ENCODE measurements at places on chromosomes 11 and 22.

DNA sequence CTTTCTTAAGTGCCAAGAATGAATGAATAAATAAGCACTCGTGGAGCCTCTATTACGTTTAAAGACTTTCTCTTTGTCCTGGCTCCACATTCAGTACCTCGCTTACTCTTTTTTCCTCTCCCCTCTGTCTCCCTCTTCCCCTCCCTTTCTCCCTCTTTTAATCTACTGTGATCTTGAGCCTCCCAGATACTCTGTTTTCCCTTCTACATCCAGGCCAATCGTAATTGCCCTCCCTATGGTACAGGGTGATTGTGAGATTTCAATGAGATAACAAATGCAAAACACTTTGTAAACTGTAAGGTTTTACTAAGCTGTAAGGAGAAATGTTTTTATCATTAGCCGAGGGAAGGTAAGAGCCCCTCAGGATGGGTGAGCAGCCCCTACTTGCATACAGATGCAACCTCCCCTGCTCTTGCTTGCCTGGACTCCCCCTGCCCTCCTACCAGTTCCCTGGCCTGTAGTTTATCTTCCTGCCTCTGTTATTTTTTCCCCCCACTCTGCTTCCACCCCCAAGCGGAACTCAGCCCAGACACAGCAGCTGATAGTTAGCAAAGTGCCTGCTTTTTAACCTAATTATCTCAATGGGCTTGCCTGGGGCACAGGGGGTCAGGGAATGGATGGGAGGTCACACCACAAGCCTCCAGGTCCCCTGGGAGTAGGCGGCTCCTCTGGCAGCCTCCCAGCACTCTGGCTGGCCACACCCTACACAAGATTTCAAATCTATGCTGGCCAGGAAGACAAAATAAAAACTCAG, 76.9 kb upstream of the CADM1 start:
- DNase-seq: no peak

DNA sequence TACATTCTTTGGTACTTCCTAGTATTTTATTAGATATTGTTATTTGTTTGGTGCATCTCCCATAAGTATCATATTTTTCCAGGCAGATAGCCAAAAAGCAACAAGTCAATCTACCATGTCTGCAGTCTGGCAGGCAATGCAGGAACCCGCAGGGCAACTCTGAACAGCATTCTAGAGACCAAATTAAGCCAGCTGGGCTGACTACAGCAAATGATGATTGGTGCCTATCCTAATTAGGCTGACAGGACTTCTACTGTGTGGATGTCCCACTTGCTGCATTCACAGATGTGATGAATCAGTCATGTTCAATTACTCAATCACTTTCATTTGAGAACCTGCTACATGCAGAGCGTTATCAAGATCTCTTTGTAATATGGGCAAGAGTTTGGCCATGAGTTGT, 40.3 kb upstream of the AMOTL1 start:
- DNase-seq: no peak

- no peak for DNase-seq
Observed at GRCh38 chr11:2508793-2509192, 64.0 kb downstream of the KCNQ1 start.

- no peak for DNase-seq
Observed at GRCh38 chr22:39250131-39250530, 5.3 kb upstream of the PDGFB start.

GRCh38 chr11:86287468-86287796, 14.6 kb upstream of the HIKESHI start:
- no peak for DNase-seq

DNA sequence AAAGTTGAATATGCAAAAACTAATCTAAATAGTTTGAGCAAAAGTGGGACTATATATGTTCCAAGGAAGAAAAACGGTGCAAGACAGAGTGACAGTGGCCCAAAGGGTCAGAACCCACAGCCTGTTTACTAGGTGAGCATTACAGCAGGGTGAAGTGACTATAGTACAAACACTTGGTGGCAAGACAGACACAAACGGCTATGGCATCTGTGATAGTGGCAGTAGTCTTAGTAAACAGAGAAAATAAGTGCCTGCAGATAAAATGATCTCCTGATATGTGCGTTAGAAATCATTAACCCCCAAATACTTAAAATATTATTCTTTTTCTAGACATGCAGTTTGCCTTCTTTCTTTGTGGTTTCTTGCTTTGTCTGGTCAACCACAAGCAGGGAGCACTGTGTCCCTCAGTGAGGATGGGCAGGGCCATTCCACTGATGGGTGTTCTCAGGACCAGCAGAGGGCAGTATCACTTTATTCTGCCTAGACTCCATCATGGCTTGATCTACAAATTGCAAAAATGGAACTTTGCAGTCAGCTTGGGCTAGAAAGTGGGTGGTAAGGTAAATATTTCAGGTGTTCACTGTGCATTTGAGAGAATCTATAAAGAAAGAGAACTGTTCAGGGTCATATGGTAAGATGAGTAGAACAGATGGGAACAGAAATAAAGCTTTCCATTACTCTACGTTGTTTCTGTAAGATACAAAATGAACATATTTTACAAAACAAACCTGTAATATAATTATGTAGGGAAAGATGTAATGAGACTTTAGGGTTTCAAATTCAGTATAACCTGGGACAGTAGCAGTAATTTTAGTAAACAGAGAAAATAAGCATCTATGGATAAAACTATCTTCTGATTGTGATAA, 198.2 kb downstream of the SWAP70 start:
- no peak for DNase-seq

- DNase-seq: no peak
Observed at GRCh38 chr11:115918576-115918975, 414.4 kb upstream of the CADM1 start.

- no peak for DNase-seq
Observed at GRCh38 chr11:128339792-128340191, 247.6 kb downstream of the ETS1 start.

DNA sequence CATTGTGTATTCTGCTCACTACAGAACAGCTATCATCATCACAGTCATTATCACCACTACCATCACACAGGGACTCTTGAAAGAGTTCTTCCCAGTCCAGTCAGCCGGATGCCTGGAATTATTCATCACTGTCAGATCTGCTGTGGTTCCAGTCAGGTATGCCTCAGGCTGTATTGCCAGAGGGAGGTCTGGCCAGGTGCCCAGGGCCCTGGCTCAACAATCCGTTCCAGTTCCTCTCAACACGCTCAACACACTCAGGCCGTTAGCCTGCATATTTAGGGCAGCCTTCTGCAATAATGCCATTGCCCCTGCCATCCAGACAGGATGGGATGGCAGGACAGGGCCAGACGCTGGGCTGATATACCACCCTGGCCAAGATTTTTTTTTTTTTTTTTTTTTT, 28.6 kb upstream of the RASL10A start:
- peak; percentile 77 for DNase-seq

DNA sequence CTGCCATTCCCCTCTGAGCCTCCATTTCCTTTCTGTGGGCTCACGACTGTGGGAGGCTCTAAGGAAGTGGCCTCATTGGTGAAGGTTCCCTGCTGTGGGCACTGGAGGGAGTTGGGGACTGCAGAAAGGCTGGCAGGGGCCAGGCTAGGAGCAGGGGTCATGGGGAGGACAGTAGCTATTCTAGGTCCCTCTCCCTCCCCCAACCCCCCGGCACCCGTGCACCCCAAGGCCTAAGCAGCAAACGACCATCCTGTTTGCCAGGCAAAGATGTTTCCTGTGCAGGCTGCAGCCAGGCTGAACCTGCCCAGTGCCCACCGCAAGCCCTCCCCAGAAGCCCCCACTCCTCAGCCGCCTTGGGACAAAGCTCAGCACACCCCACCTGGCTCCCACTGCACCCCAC, 189.4 kb downstream of the MN1 start:
- DNase-seq: no peak

- DNase-seq: no peak
Observed at GRCh38 chr11:6547177-6547576, 50.1 kb downstream of the DNHD1 start.

GRCh38 chr11:130765406-130765805, 150.9 kb downstream of the SNX19 start:
- no peak for DNase-seq

DNA sequence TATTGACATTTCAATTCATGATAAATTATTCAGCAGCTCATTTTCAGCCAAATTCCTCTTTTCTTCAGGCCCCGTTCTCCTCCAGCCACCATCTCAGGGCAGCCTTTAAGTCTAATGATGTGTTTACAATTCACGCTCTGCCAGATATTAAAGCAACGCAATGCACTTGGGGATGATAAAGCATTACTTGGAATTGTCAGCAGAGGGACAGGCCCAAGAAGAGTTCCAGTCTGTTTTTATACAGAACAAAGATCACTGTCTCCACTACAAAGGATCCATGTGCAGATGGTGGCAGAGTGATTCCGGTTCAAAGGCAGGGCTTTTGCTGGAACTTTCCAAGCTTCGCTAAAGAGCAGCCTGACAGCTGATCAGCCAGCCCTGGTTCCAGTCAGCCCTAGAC, 13.6 kb upstream of the GALNT18 start:
- DNase-seq: no peak
